NCI-H774 (cell line): ENCODE measurements at places on chromosomes 5 and 9.
A peak's percentile ranks its signal among the peaks of the same experiment; 100 is the strongest.

DNA sequence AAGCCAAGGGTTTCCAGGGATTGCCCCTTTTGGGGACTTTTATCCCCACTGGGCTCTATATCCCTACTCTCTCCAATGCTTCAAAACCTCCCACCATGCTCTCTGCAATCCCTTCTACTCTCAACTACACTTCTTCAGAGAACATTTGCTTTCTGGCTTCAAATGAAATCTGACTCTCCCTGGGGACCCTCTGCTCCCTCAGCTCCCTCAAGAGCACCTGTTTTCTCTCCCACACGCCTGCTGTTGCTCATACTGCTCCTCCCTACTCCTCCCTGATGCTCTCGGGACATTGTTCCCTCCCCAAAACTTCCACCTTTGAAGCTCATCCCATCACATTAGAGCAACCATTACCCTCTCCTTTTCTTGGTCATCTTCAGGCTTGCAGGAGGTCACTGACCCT lies 344.9 kb downstream of the CDK5RAP2 start:
- DNase-seq, result no peak

GRCh38 chr9:130447193-130447816 lies 2.5 kb downstream of the ASS1 start:
- DNase-seq, result peak; percentile 17

DNA sequence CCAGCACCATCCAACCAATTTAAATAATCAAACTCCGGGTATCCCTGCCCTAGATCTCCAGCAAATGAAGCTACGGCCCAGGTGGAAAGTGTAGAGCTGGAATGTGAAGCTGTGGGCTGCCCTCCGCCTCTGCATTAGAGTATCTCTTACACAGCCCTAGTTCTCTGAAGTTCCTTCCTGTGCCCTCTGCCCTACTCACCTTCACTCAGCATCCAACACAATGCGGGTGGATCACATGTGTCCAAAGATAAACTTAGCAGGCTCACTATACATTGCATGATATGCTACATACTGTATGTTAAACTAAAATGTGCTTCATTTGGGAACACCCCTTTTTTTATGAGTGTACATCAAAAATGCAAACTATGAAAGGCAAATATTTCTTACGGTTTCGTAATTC lies 70.0 kb upstream of the RAD23B start:
- DNase-seq, result no peak

DNA sequence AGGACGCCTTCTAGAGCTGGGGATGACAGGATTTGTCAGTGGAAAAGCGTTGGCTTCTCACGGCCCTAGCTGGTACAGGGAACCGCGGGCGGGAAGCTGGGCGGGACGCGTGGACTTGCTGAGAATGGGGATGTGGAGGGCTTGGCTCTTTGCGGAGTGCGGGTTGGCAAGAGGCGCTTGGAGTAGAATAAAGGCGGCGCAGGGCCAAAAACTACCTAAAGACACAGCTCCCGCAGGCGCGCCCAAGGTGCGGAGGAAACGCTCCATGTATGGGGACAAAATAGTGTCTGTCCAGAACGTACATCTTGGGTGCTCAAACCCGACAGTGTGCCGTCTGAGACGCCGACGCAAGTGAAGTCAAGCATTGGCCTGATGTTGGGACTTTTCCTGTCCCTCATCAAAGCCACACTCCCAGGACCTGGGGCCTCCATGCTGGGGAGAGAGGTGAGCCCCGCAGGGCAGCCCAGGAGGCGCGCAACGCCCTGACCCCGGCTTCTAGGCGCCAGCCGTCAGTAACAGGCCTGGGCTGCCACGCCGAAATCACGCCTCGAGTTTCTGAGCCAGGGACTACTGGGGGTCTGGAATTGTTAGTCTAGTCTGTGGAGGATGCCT lies 1.6 kb upstream of the NKX2-5 start:
- no peak for DNase-seq
